ENCODE measurements at places on chromosomes 13 and 19. TPM values are rescaled to one million over a fixed set of nuclear protein-coding genes. Genes with fewer than 3 reads are reported as not detected.

- H3K27me3 ChIP-seq, result no peaks in the 10 kb centered on the region
- H3K36me3 ChIP-seq, result no peaks in the 10 kb centered on the region
- DNase-seq, result no peak
- H3K4me1 ChIP-seq, result no peaks in the 10 kb centered on the region
Measured at GRCh38 chr13:69450245-69450644, 657.4 kb upstream of the ATXN8OS start.

GRCh38 chr13:40390401-40390916, 276.0 kb downstream of the FOXO1 start:
- no peaks in the 10 kb centered on the region for H3K36me3 ChIP-seq
- no peaks in the 10 kb centered on the region for H3K4me1 ChIP-seq
- H3K27me3 ChIP-seq, result no peaks in the 10 kb centered on the region
- no peak overlapping the region for H3K4me3 ChIP-seq
- no peak overlapping the region for H3K27ac ChIP-seq
- DNase-seq, result no peak

DNA sequence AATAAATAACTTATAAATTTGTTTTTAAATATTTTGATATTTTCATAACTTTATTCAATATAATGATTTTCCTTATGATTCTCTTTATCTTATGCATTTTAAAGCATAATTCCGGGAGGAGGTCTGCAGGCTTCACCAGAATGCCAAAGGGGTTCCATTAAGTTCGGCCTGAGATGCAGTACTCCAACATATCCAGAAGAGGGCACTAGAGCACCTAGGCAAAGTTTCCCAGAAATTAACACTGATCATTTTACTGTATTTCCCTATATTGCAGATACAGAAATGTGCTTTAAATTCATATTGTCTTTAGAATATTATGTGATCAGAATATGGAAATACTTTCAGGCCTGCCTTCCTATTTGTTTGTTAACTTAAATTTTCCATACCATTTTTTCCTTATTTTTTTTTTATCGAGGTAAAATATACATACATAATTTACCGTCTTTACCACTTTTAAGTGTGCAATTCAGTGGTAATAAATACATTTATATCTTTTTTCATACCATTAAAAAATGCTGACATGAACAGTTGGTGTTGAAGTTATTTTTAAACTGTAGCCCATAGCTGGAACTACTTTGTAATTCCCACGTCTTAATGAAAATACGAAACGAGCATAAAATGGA, 58.9 kb upstream of the TM9SF2 start:
- DNase-seq, result peak; percentile 40
- H3K27ac ChIP-seq, result no peak overlapping the region
- H3K36me3 ChIP-seq, result no peaks in the 10 kb centered on the region
- no peak overlapping the region for H3K4me3 ChIP-seq

DNA sequence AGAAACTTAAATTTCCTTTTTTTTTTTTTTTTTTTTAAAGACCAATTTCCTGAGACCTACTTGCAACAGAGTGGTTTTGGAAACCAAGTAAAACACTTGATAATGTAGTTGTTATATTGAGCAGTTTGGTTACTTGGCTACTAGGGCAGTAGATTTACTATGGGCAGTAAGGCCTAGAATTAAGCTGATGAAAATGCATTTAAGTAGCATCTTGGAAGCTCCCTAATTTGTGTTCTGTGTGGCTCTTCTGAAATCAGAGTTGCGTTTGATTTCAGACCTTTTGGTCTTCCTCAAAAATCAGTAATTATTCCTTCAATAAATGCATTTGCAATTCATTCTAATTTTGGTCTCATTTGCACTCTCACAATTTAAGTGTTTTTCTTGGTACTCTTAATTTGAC, 810 bp downstream of the GPR180 start:
- peak overlapping the region; percentile 90 for H3K4me3 ChIP-seq
- peak overlapping the region; percentile 89 for H3K27ac ChIP-seq
- no peaks in the 10 kb centered on the region for H3K27me3 ChIP-seq
- no peaks in the 10 kb centered on the region for H3K4me1 ChIP-seq

DNA sequence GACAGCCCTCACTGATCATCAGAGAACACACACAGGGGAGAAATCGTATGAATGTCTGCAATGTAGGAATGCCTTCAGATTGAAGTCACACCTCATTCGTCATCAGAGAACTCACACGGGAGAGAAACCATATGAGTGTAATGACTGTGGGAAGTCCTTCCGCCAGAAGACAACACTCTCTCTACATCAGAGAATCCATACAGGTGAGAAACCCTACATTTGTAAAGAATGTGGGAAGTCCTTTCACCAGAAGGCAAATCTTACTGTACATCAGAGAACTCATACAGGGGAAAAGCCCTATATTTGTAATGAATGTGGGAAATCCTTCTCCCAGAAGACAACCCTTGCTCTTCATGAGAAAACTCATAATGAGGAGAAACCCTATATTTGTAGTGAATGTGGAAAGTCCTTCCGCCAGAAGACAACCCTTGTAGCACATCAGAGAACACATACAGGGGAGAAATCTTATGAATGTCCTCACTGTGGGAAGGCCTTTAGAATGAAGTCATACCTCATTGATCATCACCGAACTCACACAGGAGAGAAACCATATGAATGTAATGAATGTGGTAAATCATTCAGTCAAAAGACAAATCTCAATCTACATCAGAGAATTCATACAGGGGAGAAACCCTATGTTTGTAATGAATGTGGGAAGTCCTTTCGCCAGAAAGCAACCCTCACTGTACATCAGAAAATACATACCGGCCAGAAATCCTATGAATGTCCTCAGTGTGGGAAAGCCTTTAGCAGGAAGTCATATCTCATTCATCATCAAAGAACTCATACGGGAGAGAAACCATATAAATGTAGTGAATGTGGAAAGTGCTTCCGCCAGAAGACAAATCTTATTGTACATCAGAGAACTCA, 32.5 kb downstream of the ZNF567 start:
- peaks cover 16% of the 10 kb centered on the region for H3K36me3 ChIP-seq
- no peaks in the 10 kb centered on the region for H3K4me1 ChIP-seq
- H3K4me3 ChIP-seq, result no peak overlapping the region
- H3K27me3 ChIP-seq, result no peaks in the 10 kb centered on the region

- no peaks in the 10 kb centered on the region for H3K36me3 ChIP-seq
- H3K27me3 ChIP-seq, result no peaks in the 10 kb centered on the region
- H3K4me3 ChIP-seq, result no peak overlapping the region
Measured at GRCh38 chr19:51784922-51785690, 9.9 kb upstream of the FPR3 start.

GRCh38 chr13:46906405-46906804, 9.6 kb upstream of the HTR2A start:
- H3K27ac ChIP-seq, result no peak overlapping the region
- no peak overlapping the region for H3K4me3 ChIP-seq
- no peak for DNase-seq
- H3K4me1 ChIP-seq, result no peaks in the 10 kb centered on the region

GRCh38 chr19:41325947-41326706, 16.2 kb downstream of the CCDC97 start:
- H3K4me3 ChIP-seq, result no peak overlapping the region
- H3K27ac ChIP-seq, result peak overlapping the region; percentile 46
- H3K4me1 ChIP-seq, result peaks cover 13% of the 10 kb centered on the region
- no peaks in the 10 kb centered on the region for H3K36me3 ChIP-seq
- H3K27me3 ChIP-seq, result no peaks in the 10 kb centered on the region
- no peak for DNase-seq

- H3K4me1 ChIP-seq, result no peaks in the 10 kb centered on the region
- H3K27ac ChIP-seq, result peak overlapping the region; percentile 80
- DNase-seq, result no peak
- no peaks in the 10 kb centered on the region for H3K36me3 ChIP-seq
- H3K4me3 ChIP-seq, result peak overlapping the region; percentile 68
Measured at GRCh38 chr19:36573895-36574720, 1.0 kb upstream of the ZNF529 start.

GRCh38 chr19:34580055-34580336, 97.0 kb downstream of the SCGB2B2 start:
- no peaks in the 10 kb centered on the region for H3K4me1 ChIP-seq
- H3K4me3 ChIP-seq, result no peak overlapping the region

- H3K4me1 ChIP-seq, result no peaks in the 10 kb centered on the region
- H3K27me3 ChIP-seq, result no peaks in the 10 kb centered on the region
- H3K36me3 ChIP-seq, result no peaks in the 10 kb centered on the region
- H3K4me3 ChIP-seq, result no peak overlapping the region
Measured at GRCh38 chr13:33479105-33479504, 193.6 kb upstream of the STARD13 start.

DNA sequence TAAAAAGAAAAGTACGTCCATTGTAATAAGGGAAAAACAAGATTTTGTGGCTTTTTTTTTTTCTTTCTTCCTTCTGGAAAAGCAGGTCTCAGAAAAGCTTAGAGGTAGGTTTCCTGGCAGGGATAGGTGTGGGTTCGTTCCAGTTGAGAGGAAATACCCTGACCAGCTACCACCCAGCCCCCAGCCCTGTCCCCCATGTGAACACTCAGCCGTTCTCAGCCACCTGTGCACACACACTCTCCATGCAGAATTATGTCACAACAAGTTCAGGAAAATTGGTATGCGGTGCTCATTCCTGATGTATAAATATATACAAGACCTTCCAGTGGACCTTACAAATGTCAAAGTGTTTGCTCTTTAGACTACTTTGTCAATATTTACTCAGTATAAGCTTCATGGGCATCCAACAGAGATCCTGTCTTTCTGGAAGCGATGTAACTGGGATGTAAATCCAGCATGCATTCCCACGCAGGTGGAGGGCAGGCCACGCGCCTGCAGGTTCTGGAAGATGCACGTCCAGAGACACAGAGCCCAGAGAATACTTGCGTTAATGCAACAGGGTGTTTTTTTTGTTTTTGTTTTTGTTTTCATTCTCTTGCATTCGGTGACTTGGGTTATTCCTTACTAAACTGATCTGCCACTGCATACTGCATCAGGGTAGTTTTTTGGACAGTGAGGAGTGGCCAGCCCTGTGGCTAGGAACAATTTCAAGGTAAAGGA, 68.8 kb downstream of the TSHZ3 start:
- DNase-seq, result no peak
- H3K27me3 ChIP-seq, result no peaks in the 10 kb centered on the region
- H3K36me3 ChIP-seq, result no peaks in the 10 kb centered on the region
- H3K4me1 ChIP-seq, result no peaks in the 10 kb centered on the region
- H3K27ac ChIP-seq, result no peak overlapping the region
- no peak overlapping the region for H3K4me3 ChIP-seq

DNA sequence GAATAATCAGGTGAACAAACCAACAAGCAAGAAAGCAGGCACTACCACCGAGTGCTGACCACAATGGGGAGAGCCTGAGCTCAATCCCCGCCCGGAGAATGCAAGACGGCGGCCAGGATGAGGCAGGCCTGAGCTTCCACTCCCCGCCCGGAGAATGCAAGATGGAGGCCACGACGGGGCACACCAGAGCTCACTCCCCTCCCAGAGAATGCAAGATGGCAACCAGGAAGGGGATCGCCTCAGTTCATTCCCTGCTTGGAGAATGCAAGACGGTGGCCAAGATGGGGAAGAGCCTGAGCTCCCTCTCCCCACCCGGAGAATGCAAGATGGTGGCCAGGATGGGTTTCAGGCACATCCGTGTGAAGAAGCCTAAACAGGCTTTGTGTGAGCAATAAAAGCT, 24.7 kb upstream of the MIER2 start:
- peaks cover 6% of the 10 kb centered on the region for H3K4me1 ChIP-seq
- H3K27ac ChIP-seq, result no peak overlapping the region
- H3K36me3 ChIP-seq, result no peaks in the 10 kb centered on the region
- H3K27me3 ChIP-seq, result no peaks in the 10 kb centered on the region

DNA sequence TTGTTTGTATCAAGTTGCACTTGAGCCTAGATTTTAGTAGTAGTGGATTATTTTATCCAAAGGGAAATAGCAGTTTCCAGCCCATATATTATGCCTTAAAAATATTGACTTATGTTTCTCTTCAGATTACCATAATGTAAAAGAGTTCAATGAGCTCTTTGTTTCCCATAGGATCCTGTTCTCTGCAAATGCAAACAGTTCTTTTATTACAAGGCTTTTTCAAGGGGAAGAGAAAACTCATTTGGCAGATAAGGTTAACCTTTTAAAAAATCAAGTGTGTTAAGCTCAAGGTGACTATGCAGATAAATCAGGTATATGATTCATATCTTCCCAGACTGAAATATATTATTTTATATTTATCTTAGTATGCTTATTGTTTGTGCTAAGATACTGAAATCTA, 961.2 kb upstream of the SPRY2 start:
- no peak for DNase-seq
- no peak overlapping the region for H3K27ac ChIP-seq
- H3K4me1 ChIP-seq, result no peaks in the 10 kb centered on the region
- H3K27me3 ChIP-seq, result no peaks in the 10 kb centered on the region
- no peaks in the 10 kb centered on the region for H3K36me3 ChIP-seq

DNA sequence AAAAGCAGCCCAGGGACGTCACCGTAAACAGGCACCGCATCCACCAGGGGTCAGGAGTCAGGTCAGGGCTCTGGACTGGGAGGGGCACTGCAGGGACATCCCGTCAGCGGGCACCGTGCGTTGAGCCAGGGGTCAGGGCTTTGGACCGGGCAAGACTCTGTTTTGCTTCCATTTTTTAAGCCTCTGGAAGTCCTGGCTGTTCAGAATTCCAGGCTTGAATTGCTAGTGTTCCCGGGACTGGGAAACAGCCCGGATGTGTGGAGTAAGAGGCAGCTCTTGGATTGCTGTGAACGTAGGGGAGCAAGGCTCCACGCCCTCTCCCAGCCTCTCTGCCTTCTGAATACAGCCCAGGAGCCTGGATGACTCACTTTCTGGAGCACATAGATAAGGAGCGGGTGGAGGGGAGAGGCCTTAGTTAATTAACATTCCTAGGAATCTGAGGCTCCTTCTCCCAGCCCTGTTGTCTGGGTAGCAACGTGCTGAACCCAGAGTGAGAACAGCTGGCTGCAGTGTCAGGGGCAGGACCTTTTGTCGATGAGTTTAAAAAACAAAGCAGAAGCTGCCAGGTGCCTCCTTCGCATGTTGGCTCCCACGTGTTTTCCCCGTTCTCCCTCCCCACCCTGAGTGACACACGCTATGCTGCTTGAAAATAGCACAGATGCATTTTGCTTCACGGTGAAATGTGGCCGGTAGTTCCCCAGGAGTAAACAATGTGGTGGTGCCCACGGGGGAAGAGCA, 21.9 kb downstream of the ATP11A start:
- no peaks in the 10 kb centered on the region for H3K4me1 ChIP-seq
- H3K27ac ChIP-seq, result peak overlapping the region; percentile 46
- no peak overlapping the region for H3K4me3 ChIP-seq
- H3K27me3 ChIP-seq, result no peaks in the 10 kb centered on the region
- no peaks in the 10 kb centered on the region for H3K36me3 ChIP-seq

- no peaks in the 10 kb centered on the region for H3K4me1 ChIP-seq
- no peak overlapping the region for H3K4me3 ChIP-seq
- H3K36me3 ChIP-seq, result no peaks in the 10 kb centered on the region
- H3K27me3 ChIP-seq, result no peaks in the 10 kb centered on the region
- DNase-seq, result peak; percentile 42
- no peak overlapping the region for H3K27ac ChIP-seq
Measured at GRCh38 chr19:18349524-18350128, 9.2 kb downstream of the PGPEP1 start.

Gene RPL18A
- 1,351 TPM for total RNA-seq

Gene TPGS1
- 94.9 TPM for total RNA-seq

Gene CACNG6
- not detected for total RNA-seq

Gene ALOX5AP
- 20.6 TPM for total RNA-seq

Gene CLEC4G
- total RNA-seq, result not detected

Gene SAMD4B
- 133 TPM for total RNA-seq

Gene CDK8
- 9.9 TPM for total RNA-seq

Gene ZNF665
- total RNA-seq, result 4.7 TPM

Gene PPP2R1A
- 265 TPM for total RNA-seq

Gene ZNF878
- total RNA-seq, result not detected

Measured in prostate gland (tissue), 2 donors.